Activated CD4-positive, alpha-beta memory T cell treated with anti-CD3 and anti-CD28 coated beads, Interleukin-2, amount 10 ng/mL, durations not matched to agents 7 days and 5 days (primary cell): ENCODE measurements at places on chromosomes 1 and 21.
A peak's percentile ranks its signal among the peaks of the same experiment; 100 is the strongest.

- DNase-seq, result no peak
- H3K36me3 ChIP-seq, result no peaks in the 10 kb centered on the region
- H3K4me3 ChIP-seq, result no peak overlapping the region
- H3K27me3 ChIP-seq, result no peaks in the 10 kb centered on the region
These were observed 5.4 kb downstream of the DISP1 start for GRCh38 chr1:222820171-222820712.

DNA sequence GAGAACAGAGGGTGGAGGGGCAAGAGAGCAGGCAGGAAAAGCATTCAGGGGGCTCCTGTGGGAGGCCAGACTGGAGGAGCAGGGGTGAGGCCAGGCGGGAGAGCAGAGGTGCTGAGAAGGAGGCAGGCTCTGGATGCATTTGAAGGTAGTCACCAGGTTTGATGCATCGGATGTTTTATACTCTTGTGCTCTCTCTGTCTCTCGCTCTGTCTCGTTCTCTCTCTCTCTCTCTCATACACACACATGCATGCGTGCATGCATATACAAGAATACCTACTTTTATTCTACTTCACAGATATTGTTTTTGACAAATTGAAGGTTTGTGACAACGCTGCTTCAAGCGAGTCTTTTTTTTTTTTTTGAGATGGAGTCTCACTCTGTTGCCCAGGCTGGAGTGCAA, 15.0 kb upstream of the ITPKB start:
- H3K4me1 ChIP-seq, result peaks cover 10% of the 10 kb centered on the region
- no peak overlapping the region for H3K27ac ChIP-seq
- DNase-seq, result no peak
- H3K4me3 ChIP-seq, result no peak overlapping the region

GRCh38 chr21:43815107-43815613, 25.8 kb downstream of the RRP1 start:
- no peak overlapping the region for H3K27ac ChIP-seq
- no peak for DNase-seq
- H3K4me1 ChIP-seq, result peaks cover 17% of the 10 kb centered on the region
- peaks cover 5% of the 10 kb centered on the region for H3K36me3 ChIP-seq
- H3K27me3 ChIP-seq, result peaks cover 2% of the 10 kb centered on the region

DNA sequence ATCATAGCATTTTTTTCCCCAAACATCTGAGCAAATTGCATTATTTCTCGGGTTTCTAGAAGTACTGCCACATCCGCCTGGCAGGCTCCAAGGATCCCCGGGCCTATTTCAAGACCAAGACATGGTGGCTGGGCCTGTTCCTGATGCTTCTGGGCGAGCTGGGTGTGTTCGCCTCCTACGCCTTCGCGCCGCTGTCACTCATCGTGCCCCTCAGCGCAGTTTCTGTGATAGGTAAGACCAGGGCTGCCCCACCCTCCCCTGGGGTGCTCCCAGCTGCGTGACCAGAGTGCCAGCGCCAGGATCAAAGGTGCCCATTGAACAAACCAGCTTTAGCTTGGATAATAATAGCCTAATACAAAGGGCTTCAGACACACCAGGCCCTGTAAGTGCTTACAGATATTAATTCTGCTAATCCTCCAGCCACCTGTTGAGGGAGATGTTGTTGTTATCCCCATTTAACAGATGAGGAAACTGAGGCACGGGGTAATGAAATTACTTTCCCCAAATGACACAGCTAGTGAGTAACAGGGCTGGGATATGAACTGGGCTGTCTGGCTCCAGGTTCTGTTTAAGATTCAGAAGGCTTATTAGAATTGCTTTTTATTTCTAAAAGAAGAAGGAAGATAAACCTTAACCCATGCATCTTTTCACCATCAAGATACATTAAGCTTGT, 26.5 kb downstream of the NIPAL3 start:
- H3K27ac ChIP-seq, result no peak overlapping the region
- H3K27me3 ChIP-seq, result no peaks in the 10 kb centered on the region

DNA sequence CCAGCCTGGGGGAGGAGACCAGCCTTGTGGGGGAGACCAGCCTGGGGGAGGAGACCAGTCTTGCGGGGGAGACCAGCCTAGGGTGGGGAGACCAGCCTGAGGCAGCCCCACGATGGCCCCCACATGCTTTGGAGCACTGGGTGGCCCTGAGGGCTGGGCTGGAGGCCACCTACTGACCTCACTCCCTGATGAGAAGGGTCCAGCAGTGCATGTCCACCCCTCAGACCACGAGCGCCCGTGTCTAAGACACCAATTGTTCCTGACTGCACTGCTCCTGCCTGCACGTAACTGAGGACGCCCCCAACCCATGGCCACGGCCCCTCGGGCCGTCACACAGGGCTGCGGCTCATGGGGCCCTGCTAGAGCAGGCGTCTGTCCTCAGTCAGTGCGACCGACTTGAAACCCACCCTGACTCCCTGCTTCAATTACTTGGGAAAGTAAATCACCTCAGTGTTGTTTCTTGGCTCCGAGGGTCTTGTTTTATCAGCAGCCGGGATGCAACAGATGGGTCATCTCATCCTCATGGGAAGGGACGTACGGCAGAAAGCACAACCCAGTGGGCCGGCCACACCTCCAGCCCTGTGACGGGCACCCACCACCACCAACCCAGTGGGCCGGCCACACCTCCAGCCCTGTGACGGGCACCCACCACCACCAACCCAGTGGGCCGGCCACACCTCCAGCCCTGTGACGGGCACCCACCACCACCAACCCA, at the start of gene SPATC1L:
Gene SPATC1L (minus strand): TSS at position 550 of the 715 bp plus-strand sequence. CDS start 1,643 bp downstream, outside the sequence.
- H3K27me3 ChIP-seq, result peaks cover 4% of the 10 kb centered on the region
- H3K27ac ChIP-seq, result peak within 1 kb of the TSS; percentile 71
- no peaks in the 10 kb centered on the region for H3K36me3 ChIP-seq
- peak within 1 kb of the TSS; percentile 72 for H3K4me3 ChIP-seq

- H3K4me1 ChIP-seq, result peaks cover 6% of the 10 kb centered on the region
- H3K27me3 ChIP-seq, result no peaks in the 10 kb centered on the region
- H3K27ac ChIP-seq, result no peak overlapping the region
- no peak overlapping the region for H3K4me3 ChIP-seq
- H3K36me3 ChIP-seq, result peaks cover 11% of the 10 kb centered on the region
These were observed 79.3 kb downstream of the DENND1B start for GRCh38 chr1:197695961-197696360.

- peak overlapping the region; percentile 84 for H3K4me3 ChIP-seq
- peaks cover 38% of the 10 kb centered on the region for H3K27me3 ChIP-seq
- peak overlapping the region; percentile 5 for H3K27ac ChIP-seq
- DNase-seq, result no peak
- H3K4me1 ChIP-seq, result peaks cover 34% of the 10 kb centered on the region
These were observed 1.7 kb downstream of the INKA2 start for GRCh38 chr1:111737216-111738132.

- peaks cover 42% of the 10 kb centered on the region for H3K27me3 ChIP-seq
- H3K27ac ChIP-seq, result no peak overlapping the region
- H3K4me1 ChIP-seq, result peaks cover 2% of the 10 kb centered on the region
- H3K36me3 ChIP-seq, result no peaks in the 10 kb centered on the region
These were observed 10.8 kb upstream of the SMIM12 start for GRCh38 chr1:34870395-34870794.

DNA sequence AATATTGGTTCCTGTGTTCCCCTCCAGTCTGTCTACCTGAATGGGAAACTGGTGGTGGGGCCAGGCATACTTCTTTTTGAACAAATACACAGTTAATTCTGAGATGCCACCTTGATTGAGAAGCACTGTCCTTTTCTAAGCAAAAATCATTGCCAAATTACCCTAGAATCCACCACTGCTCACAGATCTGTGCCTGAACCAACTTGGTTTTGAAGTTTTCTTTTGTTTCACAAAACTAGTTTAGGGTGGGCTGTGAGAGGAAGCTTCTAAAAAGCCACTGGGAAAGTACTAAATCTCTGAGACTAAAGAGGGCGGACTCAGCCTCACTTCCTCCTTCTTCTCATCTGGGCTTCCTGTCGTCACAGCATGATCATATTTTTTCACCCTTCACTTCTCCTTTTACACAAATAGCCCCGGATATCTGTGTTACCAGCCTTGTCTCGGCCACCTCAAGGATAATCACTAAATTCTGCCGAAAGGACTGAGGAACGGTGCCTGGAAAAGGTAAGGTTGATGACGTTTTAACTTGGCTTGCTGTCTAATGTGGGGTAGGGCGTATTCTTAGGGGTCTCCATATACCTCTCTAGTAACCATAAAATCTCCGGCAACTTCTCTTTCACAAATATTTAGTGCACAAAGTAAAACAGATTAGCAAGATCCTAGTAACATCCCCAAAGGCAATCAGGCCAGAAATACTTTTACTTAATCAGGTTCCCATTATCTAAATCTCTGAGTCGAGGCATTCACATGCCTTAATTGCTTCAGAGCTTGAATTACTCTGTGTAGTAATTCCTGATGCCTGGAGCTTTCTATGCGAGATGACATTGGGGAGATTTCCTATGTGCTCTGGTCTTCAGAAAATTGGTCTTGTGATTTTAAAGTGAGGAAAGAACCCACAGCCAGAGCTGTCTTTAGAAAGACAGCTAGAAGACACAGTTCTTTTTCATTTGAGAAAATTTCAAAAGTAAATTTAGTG, at the start of gene CD53:
Gene CD53 (plus strand): TSS at position 404 of the 976 bp plus-strand sequence. CDS start 18,261 bp downstream, outside the sequence.
- H3K36me3 ChIP-seq, result peaks cover 60% of the 10 kb centered on the region
- H3K27ac ChIP-seq, result peak within 1 kb of the TSS; percentile 97
- no peaks in the 10 kb centered on the region for H3K27me3 ChIP-seq
- peaks cover 34% of the 10 kb centered on the region for H3K4me1 ChIP-seq

DNA sequence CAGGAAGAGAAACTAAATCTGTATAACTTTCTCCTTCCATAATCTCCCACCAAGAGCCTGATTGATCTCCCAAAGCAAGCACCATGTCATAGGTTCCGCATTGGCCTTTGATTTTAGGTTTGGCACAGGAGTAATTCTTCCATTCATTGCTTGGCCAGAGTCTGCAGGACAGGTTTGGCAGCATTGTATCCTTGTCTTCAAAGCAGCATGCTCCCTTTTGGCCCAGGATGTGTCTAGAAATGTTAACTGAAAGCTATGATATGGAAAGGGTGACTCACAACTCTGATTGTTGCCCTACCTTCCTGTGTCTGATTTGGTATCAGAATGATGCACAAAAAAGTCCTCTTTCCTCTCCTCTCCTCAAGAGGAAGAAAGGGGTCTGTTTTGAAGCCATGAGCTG, 824.3 kb upstream of the PRMT6 start:
- no peaks in the 10 kb centered on the region for H3K4me1 ChIP-seq
- no peak overlapping the region for H3K27ac ChIP-seq
- H3K4me3 ChIP-seq, result no peak overlapping the region
- no peaks in the 10 kb centered on the region for H3K27me3 ChIP-seq
- no peak for DNase-seq

DNA sequence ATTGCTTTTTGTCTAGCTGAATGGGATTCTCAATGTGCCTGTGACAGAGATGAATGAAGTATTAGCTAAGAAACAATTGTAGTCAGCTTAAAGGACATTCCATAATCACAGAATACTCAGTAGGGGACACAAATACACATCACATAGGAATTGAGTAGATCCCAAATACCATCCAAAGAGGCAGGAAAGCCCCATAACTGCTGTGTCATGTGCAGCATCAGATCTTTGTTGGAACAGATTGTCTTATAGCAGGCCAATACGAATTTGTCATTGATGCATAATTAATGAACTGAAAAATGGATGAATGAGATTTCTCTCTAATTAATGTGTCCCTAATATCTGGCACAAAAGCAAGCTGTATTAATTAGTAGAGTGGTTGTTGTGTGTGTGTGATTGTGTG, 82.3 kb upstream of the S1PR1 start:
- no peak overlapping the region for H3K4me3 ChIP-seq
- no peaks in the 10 kb centered on the region for H3K27me3 ChIP-seq
- DNase-seq, result no peak
- peaks cover 3% of the 10 kb centered on the region for H3K4me1 ChIP-seq

GRCh38 chr1:200082329-200082728, 54.8 kb downstream of the NR5A2 start:
- H3K4me1 ChIP-seq, result no peaks in the 10 kb centered on the region
- no peak overlapping the region for H3K4me3 ChIP-seq
- no peak overlapping the region for H3K27ac ChIP-seq
- H3K27me3 ChIP-seq, result peaks cover 41% of the 10 kb centered on the region
- H3K36me3 ChIP-seq, result no peaks in the 10 kb centered on the region

GRCh38 chr1:174626031-174627025, 178.6 kb downstream of the GPR52 start:
- H3K4me3 ChIP-seq, result no peak overlapping the region
- H3K36me3 ChIP-seq, result no peaks in the 10 kb centered on the region
- H3K27me3 ChIP-seq, result no peaks in the 10 kb centered on the region

- H3K4me3 ChIP-seq, result no peak overlapping the region
These were observed 20.5 kb upstream of the NPHP4 start for GRCh38 chr1:6012529-6013318.

DNA sequence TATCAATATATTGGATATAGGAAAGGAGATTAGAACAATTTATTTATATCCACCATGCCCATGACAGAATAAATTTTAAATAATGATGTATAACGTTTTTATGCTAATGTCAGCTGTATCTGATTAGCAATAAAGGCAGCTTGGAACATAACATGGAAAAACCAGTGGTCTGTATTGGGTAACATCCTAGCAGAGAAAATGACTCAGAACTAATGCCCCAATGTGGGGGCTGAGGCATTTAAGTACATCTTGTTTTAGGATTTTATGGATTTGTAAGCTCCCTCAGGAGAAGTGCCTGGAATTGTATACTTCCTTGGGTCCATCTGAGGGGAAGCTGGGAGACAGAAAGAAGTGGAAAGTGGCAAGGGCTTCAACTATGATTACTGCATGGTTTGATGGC, 82.3 kb downstream of the HMCN1 start:
- no peaks in the 10 kb centered on the region for H3K4me1 ChIP-seq
- peaks cover 2% of the 10 kb centered on the region for H3K27me3 ChIP-seq
- no peaks in the 10 kb centered on the region for H3K36me3 ChIP-seq
- no peak overlapping the region for H3K4me3 ChIP-seq

DNA sequence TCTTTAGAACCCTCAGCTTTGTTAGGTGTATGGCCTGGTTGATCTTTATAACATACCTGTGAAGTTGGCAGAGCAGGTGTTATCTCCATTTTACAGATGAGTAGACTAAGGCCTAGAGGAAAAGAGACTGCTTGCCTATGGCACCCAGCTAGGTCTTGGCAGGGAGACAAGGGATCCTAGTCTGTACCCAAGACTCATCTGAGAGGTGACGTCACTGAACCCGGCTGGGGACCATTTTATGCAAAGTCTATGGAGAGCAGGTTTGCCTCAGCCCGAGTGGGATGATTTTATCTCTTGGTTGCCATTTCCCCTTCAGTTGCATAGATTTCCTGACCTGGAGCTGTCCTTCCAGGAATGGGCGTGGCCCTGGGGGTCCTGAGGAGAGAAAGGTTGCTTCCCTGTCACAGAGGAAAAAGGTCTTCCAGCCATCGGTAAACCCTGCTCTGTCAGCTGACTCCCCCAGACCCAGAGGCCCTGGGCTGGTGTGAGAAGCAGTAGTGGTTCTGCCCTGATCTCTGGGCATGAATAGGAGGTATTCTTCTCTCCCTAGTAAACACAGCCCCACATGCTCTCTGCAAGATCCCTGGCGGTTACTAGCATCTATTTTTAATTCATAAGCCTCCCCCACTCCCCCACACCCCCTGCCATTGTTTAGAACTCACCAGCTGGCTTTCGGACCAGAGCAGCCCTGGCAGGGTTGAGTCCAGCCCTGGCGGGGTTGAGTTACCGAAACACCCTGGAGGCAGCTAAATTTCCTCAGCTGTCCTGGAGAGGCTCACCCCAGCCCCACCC, 19.6 kb downstream of the TMCC2 start:
- no peaks in the 10 kb centered on the region for H3K36me3 ChIP-seq
- peaks cover 6% of the 10 kb centered on the region for H3K27me3 ChIP-seq
- H3K27ac ChIP-seq, result no peak overlapping the region
- DNase-seq, result no peak
